ENCODE measurements at places on chromosomes 6 and 20.

DNA sequence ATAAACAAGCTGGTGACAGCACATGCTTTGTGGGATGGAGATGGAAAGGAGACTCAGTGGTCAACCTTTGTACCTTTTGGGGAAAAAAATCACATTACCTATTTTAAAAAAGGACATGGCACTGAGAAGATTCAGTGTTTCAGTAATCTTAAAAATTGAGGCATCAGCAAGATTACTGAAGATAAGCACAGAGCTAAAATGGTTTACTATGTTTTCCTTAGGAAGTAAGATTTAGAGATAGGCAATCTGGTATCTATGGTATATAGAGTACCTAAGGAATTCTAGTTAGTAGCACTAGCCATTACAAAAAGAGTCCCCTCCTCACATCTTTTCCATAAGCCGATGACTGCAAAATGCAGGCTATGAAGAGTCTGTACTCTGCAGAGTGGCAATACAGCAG is 35.7 kb downstream of the TOMM6 start:
- DNase-seq, result no peak

GRCh38 chr6:97059473-97059872 is 134.9 kb downstream of the KLHL32 start:
- DNase-seq, result no peak

DNA sequence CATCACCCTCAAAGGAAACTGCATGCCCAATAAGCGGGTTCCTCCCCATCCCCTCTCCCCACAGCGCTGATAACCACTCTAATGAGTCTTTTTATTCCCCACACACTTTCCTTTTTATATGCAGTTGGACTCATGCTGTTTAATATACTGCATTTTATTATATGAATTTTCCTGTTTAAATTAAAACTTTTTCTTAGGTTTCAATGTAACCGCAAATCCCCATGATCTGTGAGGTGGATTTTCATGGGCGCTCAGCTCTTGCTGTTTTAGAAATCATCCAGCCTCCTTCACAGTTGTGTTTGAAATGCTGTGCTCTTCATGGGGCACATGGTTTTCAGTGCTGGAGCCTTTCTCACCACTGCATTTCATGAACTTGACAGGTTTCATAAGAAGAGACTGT is 165.1 kb upstream of the LAMP5 start:
- DNase-seq, result no peak

- no peak for DNase-seq
These were observed 80.5 kb upstream of the SYNDIG1 start for GRCh38 chr20:24388828-24389380.

DNA sequence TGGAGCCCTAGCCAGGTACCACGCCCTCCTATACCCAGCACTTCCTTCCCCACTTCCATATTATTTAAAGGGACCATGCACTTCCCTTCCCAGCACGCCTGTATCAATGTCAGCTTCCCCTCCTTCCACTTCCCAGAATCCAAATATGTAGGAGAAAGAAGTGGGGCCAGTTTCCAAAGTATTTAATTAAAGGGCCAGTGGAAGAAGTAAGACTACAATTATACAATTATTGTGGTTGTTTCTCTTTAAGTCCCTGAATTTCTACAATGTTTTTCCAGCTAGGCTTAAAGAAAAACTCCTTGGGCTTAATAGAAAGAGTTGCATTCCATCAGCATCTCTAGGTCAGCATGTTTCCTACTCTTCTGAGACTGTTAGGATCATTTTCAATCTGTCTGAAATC is 515.8 kb downstream of the PREX1 start:
- no peak for DNase-seq

GRCh38 chr6:5626727-5627426 is 365.6 kb downstream of the FARS2 start:
- DNase-seq, result no peak

GRCh38 chr6:142819603-142820337 is 125.2 kb downstream of the HIVEP2 start:
- DNase-seq, result no peak

GRCh38 chr6:147869869-147870268 is 361.4 kb downstream of the SAMD5 start:
- DNase-seq, result no peak
